Activated T-helper 1 cell treated with anti-CD3 and anti-CD28 coated beads, Interleukin-2, amount 50 U/mL, for 16 hours (primary cell): ENCODE measurements at places on chromosomes 16 and 17.

DNA sequence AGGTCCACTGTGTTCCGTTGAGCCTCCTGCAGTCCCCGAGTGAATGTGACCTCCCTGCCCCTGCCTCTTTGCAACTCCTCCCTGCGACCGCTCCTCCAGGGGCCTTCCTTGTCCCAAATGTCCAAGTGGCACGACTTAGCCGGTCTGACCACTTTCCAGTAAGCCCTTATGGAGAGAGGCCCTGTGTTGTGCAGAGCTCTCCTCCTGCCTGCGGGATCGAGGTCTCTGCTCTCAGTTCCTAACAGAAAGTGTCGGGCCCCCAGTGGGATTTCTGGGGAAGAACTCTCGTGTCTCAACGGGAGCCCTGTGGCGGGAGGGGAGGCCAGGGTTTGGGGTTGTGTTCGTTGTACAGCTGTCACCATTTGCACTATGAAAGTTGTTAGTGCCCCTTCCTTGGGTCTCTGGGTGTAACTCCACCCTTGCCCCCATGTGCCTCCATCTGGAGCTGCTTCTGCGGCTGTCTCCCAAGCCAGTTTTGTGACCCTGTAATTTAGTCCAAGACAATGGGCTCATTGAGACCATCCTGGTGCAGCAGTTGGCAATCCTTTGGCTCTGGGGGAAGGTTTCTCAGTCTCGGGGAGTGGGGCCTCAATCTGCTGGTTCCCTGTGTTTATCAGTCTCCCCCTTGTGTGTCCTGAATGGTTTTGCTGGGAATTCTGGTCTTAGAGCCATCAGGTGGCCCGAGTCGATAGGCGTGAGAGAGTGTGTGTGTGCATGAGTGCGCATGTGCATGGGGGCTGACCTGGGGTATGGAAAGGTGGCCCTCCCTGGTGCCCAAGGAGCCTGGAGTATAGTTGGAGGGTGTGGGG lies 234.5 kb downstream of the SEC14L1 start:
- DNase-seq = no peak

- no peak for DNase-seq
These were observed 62.4 kb downstream of the STH start for GRCh38 chr17:46061435-46061834.

GRCh38 chr16:75317532-75317931 lies 66.1 kb upstream of the BCAR1 start:
- no peak for DNase-seq

DNA sequence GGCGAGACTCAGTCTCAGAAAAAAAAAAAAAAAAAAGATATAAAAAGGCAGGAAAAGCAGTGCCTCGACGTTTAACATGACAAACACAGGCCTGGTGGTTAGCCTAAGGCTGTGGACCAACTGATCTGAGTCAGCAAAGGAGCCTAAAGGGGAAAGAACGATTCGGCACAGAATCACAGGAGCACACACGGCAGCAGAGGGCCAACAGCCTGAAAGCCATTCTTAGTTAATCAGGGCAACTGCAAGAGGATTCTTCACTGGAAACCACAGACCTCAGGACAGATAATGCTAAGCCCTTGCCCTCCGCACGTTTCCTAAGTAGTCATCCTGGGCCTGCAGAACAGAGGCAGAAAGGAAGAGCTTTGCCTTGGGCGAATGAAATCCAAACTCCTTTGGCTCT lies 14.7 kb downstream of the TMEM11 start:
- no peak for DNase-seq

- no peak for DNase-seq
These were observed 26.5 kb downstream of the YPEL2 start for GRCh38 chr17:59357929-59358328.
